Stimulated activated CD8-positive, alpha-beta memory T cell treated with anti-CD3 and anti-CD28 coated beads, Interleukin-4, amount 100 ng/mL, for 48 hours (primary cell): ENCODE measurements at places on chromosomes 1 and 21.
A peak's percentile ranks its signal among the peaks of the same experiment; 100 is the strongest.

DNA sequence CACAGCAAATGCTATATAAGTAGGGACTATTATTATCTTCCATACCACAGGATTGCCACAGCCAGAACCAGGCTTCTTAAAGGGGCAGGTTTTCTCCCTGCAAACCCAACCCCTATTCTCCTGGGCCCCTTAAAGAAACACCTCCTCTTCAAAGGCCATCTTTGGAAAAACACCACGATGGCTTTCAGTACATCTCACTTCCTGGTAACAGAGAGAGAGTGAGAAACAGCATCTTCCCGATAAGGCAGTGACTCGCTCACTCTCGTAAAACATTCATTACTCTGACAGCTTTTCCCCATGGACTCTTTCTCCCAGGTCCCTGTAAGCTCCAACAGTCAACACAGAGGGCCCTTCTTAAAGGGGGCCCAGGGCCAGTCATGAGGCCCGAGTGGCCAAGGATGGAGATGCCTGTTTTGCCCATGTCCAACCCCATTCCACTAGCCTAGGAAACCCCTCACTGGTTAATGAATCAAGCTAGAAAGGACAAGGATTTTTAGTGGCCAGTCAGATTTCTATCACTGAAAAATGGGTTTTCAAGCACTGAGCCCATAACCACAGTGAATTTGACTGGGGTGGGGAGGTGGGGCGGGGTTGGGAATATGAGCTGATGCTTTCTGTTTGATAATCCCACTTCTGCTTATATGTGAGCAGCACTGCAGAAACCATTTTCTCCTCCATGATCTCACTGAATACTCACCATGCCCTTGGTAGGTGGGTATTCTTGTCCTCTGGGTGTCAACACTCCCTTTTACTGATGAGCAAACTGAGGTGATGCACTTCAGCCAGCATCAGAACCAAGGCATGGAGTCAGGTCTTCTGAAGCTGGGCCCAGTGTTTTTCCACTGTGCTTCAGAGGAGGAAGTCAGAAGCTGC is 3.6 kb upstream of the NAV1 start:
- DNase-seq: no peak

DNA sequence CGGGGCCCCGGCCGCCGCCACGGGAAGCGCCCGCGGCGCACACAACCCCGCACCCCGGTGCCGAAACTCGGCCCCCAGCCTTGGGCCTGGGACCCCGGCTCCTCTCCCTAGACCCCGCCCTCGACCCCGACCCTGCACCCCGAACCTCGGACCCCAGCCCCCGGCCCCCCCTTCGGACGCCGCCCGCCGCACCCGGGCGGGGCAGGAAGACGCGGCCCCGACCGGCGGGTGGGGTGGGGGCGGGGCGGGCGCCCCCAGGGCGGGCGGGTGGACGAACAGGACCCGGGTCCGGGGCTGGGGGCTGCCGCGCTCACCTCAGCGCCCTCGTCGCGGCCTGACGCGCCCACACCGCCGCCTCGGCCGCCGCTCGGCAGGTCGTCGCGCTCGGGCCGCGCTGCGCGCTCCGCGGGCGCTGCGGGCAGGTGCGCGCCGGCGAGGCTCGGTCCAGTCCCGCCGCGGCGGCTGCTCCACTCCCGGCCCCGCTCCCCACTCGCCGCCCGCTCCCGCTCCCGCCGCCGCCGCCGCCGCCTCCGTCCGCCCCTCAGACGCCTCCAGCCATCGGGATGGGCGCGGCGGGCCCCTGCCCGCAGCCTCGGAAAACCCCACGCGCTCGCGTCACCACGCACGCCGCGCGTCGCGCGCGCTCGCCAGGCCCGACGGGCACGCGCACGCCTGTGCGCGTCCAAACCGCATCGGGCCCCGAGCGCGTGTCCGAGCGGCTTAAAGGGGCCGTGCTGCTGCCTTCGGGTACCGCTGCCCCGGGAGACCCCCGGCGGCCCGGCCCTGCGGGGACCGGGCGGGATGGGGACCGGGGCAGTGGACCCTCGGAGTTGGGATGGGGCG is at the start of gene GNB1:
GNB1 (minus strand) TSS at position 582 of the 843 bp plus-strand sequence. CDS start 65,634 bp downstream, outside the sequence.
- DNase-seq: peak; percentile 89

DNA sequence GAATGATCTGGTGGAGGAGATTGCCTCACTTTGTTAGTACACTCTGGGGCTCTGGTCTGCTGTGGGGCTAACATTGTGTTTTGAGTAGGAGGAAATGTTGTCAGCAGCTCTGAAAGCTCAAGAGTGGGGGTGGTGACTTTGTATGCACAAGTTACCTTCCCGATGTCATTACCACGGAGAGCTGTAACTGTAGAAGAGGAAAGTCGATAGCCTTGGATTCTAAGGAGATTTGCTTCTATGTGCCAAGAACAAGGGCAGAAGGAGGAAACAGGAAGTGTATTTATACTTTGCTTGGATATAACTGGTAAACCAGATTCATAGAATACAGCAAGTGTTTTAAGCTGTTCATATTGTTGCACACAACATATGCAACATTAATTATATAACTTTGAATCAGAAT is 196.1 kb downstream of the AMY1C start:
- no peak for DNase-seq

- peak; percentile 43 for DNase-seq
These were observed 805 bp downstream of the NRIP1 start for GRCh38 chr21:15063814-15064575.
